GM10248 (cell line): ENCODE measurements at places on chromosomes 2 and 18.

DNA sequence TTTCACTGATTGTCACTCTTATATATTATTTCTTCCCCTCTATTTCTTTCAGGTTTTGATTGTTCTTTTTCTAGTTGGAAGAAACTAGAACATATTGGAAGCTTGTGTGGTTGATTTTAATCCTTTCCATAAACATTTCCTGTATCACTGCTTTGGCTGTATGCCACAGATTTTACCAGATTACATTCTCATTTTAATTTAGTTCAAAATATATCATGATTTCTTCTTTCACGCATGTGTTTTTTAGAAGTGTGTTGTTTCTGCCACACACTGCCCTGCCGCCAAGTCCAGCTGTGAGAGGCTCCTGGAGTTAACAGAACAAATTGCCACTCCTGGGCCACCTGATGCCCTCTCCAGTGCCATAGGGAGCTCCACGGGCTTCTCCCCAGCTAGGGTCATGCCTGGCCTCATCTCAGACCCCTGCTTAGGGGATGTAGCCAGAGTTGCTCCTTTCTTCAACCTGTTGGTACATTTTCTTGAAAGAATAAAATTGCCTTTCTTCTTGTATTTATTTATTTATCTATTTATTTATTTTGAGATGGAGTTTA, 206.2 kb upstream of the COPS8 start:
- no peak for DNase-seq

DNA sequence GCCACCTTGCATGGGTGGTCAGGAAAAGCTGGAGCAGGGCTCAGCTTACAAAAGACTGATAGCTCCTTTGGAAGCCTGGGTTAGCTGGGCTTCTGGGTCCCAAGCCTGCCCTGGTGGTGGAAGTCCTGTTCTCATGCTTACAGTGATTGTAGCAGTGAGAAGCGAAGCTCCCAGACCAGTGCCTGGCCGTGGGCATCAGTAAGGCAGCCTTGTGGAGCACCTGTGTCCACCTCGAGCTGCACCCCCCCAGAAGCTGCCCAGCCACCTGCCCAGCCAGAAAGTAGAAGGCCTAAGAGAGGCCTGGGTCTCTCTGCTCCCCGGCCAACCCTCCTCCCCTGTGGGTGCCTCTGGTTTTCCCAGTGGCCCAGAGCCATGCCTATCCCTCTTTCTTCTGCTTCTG, 10.5 kb downstream of the GLI2 start:
- no peak for DNase-seq

DNA sequence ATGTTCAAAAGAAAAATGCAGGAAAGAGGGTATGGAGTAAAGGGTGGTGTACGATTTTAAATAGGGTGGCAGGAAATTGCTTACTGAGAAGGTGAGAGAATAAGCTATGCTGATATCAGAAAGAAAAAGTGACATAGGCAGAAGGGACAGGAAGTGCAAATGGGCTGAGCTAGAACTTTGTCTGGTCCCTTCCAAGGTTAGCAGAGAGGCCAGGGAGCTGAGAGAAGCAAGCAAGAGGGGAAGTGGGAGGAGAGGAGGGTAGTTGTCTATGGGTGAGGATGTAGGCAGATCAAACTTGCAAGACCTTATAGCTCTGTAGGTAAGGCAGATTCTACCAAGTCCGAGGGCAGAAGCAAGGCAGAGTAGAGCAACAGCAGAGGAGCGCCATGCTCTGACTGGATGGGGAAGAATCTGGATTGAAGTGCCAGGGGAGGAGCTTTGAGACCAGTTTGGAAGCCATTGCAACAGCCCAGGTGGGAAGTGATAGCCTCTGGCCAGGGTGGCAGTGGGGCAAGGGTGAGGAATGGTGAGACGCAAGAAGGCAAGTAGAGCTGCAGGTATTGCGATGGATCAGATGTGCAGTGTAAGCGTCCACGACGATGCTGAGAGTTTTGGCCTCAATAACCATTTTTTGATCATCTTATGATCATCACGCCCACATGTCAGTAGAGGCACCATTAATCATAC, 134.4 kb upstream of the APCDD1 start:
- no peak for DNase-seq

- DNase-seq = no peak
These were observed 15.9 kb downstream of the KIDINS220 start for GRCh38 chr2:8821276-8822217.

DNA sequence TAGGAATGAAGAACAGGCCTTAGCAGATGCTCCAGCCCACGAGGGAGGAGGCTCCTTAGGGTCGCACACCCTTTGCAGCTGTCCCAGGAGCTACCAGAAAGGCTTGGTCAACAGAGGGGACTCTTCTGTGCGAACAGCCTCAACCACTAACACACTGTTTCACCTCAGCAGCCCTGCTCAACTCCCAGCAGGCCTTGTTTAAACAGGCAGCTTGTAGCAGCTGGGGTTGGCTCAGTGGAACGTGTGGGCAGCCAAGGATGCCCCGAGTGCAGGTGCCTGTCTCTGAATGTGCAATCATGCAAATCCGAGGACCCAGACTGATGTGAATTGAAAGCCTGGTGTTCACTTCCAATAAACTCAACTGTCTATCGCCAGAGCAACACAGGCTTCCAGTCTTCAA, 88.7 kb upstream of the CXCR4 start:
- peak; percentile 57 for DNase-seq

GRCh38 chr2:152762202-152762601, 43.8 kb downstream of the ARL6IP6 start:
- DNase-seq = no peak

DNA sequence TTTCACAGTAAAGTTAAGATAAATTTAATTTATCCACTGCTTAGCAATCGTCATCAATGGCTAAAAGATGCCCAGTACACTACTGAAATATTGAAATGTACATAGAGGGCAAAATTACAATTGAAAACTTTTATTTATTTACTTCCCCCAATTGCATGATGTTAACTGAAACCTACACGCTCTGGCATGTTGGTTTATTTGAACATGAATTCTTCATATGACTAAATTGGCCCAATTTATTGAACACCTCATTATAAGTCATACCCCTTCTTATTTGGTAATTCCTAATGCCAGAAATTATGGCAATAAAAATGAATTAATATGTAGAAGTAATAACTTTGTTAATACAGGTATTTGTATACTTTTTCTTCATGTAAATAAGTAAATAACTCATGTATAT, 183.0 kb upstream of the ZC3H15 start:
- DNase-seq = no peak

DNA sequence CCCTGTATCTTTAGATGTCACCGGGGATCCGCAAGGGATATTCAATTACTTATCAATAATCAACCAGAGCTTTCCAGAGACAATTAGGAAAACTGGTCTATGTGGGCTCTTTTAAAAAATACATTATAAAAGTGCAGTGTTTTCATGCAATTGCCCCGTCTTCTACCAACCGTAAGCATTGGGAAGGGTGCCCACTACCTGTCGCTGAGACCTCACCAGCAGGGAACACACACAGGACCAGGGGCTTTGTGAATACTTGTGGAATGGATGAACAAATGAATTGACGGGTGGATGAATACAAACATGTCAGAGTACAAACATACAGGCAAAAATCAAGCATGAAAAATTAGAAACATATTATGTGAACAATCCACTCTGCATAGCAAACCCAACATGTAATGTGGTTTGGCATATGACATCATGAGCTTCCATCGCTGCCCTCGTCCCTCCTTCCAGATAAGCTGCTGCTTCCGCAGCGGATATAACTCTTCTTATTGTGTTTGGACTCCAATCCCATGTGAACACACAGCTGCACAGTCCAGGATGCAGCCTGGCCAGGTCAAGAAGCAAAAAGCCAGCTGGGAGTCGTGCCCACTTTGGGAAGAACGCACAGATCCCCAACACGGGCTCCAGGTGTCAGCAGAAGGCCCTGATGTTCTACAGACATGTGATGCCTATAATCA, 5.3 kb downstream of the FHL2 start:
- no peak for DNase-seq

GRCh38 chr2:195006856-195007255, 650.2 kb upstream of the SLC39A10 start:
- no peak for DNase-seq

GRCh38 chr2:1886405-1886992, 142.2 kb upstream of the PXDN start:
- DNase-seq = peak; percentile 45

- no peak for DNase-seq
These were observed at the start of gene EN1 for GRCh38 chr2:118846953-118847761. TSS of gene EN1 (minus strand) at chr2:118847648. CDS start at chr2:118847167, 481 bp downstream.

- no peak for DNase-seq
These were observed 97.7 kb upstream of the ACAA2 start for GRCh38 chr18:49910986-49911385.

GRCh38 chr2:164150604-164151003, 414.8 kb upstream of the FIGN start:
- DNase-seq = no peak

- no peak for DNase-seq
These were observed 31.0 kb upstream of the SP100 start for GRCh38 chr2:230384986-230385385.

DNA sequence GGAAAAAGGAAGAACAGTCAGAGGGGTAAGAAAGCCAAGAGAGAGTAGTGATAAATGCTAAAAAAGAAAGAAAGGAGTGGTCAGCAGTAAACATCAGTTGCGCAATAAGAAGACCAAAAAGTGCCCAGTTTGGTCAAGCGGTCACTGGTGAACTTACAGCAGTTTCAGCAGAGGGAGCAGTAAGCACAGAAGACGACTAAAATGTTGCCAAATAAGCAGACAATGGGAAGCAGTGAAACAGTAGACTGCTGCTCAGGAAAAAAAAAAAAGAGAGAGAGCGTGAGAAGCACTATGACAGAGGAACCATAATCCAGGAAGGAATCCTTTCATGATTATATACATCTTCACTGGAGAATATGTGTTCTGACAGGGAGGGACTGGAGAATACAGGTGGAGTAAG, 45.8 kb downstream of the DNAJC10 start:
- DNase-seq = no peak

DNA sequence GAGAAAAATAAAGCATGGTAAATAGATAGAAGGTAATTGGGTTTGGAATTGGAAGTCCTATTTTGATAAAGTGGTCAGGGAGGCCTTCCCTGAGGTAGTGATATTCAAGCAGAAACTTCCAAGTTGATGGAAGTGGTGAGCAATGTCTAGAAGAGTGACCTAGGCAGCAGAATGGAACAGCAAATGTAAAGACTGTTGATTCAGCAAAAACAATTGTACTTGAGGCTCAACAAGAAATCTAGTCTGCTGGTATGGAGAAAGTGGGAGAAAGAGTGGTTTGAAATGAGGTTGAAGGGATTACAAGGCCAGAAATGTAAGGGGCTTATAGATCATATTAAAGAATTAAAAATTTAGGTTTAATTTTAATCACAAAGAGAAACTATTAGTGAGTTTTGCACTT, 181.3 kb downstream of the MBD5 start:
- DNase-seq = no peak

GRCh38 chr2:15369129-15369528, 192.0 kb downstream of the NBAS start:
- no peak for DNase-seq

DNA sequence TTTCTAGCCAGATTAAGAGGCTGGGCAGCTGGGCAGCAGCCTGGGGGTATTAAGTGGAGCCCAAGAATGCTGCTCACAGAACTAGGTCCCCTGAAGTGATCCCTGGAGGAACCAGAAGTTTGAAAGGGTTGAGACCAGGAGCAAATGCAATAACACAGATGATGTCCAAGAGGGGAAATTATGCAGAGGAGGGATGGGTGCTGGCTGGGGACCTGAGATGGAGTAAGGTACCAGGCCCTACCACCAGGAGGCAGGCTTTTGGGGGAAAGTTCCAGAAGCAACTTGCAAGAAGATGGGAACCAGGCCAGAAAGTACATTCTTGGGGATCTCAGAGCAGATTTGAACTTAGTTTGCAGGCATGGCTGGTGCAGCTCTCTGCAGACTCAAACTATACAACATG, 175.1 kb downstream of the NCK2 start:
- no peak for DNase-seq

- DNase-seq = no peak
These were observed 432.7 kb downstream of the IRS1 start for GRCh38 chr2:226366920-226367319.

GRCh38 chr2:24469148-24469650, 21.9 kb upstream of the NCOA1 start:
- DNase-seq = no peak

DNA sequence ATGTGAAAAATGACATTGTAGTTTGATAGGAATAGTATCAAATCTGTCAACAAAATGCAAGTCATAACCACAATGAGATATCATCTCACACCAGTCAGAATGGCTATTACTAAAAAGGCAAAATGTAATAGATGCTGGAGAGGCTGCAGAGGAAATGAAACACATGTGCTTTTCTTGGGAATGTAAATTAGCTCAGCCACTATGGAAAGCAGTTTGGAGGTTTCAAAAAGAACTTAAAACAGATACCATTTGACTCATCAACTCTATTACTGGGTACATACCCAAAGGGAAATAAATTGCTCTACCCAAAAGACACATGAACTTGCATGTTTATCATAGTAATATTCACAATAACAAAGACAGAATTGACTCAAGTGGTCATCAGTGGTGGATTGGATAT, 572.6 kb downstream of the TRIB2 start:
- DNase-seq = no peak

DNA sequence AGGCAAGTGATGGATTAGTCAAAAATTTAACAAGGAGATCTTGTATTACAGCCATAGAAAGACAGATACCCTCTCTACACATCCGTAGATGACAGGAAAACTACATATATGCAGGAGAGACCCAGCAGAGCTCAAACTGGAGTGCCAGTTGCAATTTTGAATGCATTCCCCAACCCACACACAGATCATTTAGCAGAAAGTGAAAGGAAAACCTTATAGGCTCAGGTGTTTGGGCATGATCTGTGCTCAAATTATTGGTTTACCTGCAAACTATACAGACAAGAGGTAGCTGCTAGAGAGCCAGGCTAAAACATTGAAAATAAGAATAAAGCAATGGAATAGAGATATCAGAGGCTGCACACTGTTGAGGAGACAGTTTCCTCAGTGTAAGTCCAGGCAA, 51.8 kb downstream of the RAB3GAP1 start:
- DNase-seq = no peak

- no peak for DNase-seq
These were observed 6.6 kb upstream of the TMEM214 start for GRCh38 chr2:27025861-27026851.

- no peak for DNase-seq
These were observed 833.1 kb downstream of the BCL11A start for GRCh38 chr2:59720296-59720866.

GRCh38 chr18:22847867-22848451, 85.2 kb upstream of the RBBP8 start:
- no peak for DNase-seq

- no peak for DNase-seq
These were observed 78.9 kb upstream of the SMAD7 start for GRCh38 chr18:49029628-49030027.

GRCh38 chr2:74197049-74197448, 1.4 kb upstream of the MTHFD2 start:
- DNase-seq = no peak
